Ecto neural progenitor cell (in vitro differentiated cells): ENCODE measurements at places on chromosomes 7 and 10.

GRCh38 chr7:83429493-83429892 is 219.4 kb downstream of the SEMA3E start:
- no peak for DNase-seq

DNA sequence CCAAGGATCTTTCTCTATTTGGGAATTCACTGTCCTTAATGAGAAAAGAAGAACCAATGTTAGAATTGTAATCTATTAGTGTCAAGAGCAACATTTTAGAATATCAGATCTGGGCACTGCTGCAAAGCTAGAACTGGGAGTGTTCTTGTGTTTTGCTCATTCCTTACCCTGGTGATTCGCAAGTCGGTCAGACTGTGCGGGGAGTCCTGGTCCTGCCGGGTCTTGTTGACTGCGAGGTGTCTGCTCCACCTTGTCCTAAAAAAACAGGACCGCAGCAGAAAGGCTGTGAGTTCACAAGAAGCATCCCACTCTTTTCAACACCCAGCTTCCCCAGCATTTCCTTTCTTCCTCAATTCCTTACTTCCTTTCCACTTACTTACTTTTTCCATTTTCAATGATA is 79.0 kb downstream of the GRB10 start:
- no peak for DNase-seq

DNA sequence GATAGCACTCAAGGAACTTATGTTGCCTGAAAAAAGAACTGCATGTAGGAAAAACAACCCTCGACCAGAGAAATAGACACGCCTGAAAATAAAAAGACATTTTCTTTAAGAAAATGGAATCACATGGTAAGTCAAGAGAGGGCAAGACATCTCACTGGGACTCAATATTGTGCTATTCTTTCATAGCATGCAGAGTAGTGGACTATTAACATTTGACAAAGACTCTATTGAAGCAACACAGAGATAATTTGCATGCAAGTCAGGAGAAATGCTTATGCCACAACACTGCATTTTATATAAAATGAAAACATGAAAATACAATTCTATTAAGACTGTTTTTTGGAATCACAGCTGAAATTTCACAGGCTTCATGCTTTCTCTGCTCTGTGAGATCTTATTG is 77.9 kb upstream of the RHOBTB1 start:
- no peak for DNase-seq

DNA sequence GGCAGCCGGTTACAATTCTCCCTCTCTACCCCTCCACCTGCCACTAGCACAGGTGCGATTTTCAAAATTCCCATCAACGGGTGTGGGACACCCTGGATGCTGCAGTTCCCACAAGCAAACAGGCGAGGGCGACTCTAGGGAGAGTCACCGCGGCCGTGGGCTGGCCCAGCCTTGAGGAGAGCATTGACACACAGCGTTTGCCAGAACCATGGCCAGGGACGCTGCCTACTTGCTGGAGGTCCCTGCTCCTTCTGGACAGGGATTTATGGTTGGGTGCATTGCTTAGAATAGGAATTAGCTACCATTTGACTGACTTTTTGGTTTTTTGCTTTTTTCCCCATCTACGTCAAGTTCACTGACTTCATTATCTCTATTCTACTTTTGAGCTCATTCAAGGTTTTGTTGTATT is 19.0 kb upstream of the CLDN4 start:
- peak; percentile 80 for DNase-seq
